HepG2 (cell line): ENCODE measurements at places on chromosomes 6 and 20.

DNA sequence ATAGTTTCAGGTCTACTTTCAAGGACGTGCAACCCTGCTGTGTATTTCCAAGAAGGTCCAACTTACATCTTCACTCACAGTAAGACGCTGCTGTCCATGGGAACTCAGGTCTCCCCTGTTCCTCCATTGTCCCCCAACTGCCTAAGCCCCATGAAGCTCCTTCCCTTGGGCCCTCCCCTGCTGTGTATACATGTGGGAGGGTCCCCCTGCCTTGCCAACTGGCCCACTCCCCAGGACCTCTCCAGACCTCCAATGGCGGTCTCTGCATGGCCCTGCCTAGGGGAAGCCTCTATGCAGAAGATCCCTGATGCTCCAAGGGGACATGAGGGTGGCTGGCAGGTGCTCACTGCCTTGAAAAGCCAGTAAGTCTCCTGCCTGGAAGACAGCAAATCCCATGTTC is 186.7 kb upstream of the CST7 start:
- no peak for DNase-seq

GRCh38 chr6:146389740-146390139 is 153.9 kb upstream of the RAB32 start:
- no peak for DNase-seq

- no peak for DNase-seq
Observed at GRCh38 chr6:33316603-33317418, 733 bp downstream of the ZBTB22 start.

DNA sequence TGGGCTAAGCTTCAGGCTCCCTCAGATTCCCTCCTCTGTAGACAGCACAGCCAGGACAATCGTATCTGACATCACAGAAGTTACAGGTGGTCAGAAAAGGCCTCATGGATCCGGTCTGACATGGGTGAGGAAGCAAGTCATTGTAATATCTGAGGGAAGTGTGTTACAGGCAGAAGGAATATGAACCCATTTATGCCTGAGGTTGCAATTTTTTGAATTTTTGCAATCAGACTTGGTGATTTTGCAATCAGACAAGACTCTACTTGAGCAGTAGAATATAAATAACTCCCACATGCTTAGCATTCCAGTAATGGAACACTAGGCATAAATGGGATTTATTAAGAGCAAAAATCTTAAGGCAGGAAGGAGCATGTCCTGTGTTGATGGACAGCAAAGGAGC is 52.1 kb downstream of the CBLN4 start:
- DNase-seq = no peak
